ENCODE measurements at places on chromosomes 6 and 20. TPM values are rescaled to one million over a fixed set of nuclear protein-coding genes. Genes with fewer than 3 reads are reported as not detected.

GPSM3 gene
- total RNA-seq = 0.40 TPM

CRISP2 gene
- total RNA-seq = not detected

RAET1L gene
- total RNA-seq = not detected

EEF1A2 gene
- 154 TPM for total RNA-seq

EEF1E1 gene
- total RNA-seq = 50.6 TPM

Data from A549 treated with ZK216348 at 1 μM for 4 hours (cell line).